ENCODE measurements at places on chromosomes 7 and 10. TPM values are rescaled to one million over a fixed set of nuclear protein-coding genes. Genes with fewer than 3 reads are reported as not detected.

The PRKG1 gene
- total RNA-seq: 52.7 TPM

DNA sequence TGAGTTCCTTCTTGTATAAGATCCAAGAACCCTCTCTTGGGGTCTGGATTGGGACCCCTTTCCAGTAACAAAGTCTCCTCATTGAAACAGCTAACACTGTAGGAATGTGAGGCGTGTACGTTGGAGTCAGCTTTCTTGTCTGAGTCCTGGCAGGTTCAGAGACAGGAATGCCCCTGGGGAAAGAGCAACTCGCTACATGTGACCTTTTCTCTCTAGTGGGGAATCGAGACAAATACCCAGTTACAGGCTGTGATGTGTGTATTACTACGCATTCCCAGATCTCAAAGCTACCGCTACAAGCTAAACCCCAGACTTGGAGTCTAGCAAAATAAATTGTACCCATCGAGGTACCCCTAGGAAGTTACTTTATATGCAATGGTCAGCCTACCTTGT, 85.6 kb upstream of the FRMD4A start:
- H3K27me3 ChIP-seq: no peaks in the 10 kb centered on the region
- H3K36me3 ChIP-seq: no peaks in the 10 kb centered on the region
- no peak overlapping the region for H3K27ac ChIP-seq
- H3K4me3 ChIP-seq: no peak overlapping the region

- no peaks in the 10 kb centered on the region for H3K36me3 ChIP-seq
- H3K4me1 ChIP-seq: peaks cover 32% of the 10 kb centered on the region
- no peak overlapping the region for H3K27ac ChIP-seq
- H3K4me3 ChIP-seq: no peak overlapping the region
- no peak for DNase-seq
- H3K27me3 ChIP-seq: no peaks in the 10 kb centered on the region
Measured at GRCh38 chr7:94449151-94449725, 54.5 kb downstream of the COL1A2 start.

DNA sequence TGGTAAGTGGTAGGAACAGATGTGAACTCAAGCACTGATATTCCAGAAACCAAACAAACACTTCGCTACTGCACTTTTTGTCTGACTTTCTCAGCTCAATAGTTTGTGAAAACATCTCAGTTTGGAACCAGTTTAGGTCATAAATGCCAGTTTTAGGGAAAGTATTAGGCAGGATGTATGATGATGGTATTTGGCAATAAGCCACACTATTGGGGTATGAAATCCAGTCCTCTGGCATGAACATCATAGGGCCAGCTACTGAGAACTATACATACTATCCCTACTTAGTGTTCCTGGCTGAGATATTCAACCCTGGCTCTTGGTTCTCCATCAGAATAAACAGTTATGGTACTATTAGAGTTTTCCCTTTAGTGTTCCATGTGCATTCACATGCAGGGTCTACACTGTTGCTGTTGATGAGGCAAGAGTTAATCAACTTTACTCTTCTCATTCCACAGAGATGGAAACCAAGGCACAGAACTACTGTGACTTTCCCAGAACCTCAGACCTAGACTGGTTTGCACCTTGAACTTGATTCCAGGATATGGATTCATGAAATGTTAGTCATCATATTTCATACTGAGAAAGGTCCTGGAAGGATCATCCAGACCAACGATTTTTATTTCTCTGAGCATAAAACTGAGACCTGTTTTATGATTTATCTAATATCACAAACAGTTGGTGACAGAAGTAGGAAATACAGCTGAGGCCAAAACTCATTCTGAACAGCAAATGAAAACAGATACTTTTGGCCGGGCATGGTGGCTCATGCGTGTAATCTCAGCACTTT, 20.0 kb upstream of the IFIT2 start:
- H3K36me3 ChIP-seq: no peaks in the 10 kb centered on the region
- H3K27ac ChIP-seq: no peak overlapping the region
- no peak overlapping the region for H3K4me3 ChIP-seq
- peaks cover 5% of the 10 kb centered on the region for H3K4me1 ChIP-seq
- H3K27me3 ChIP-seq: no peaks in the 10 kb centered on the region

The CXCL12 gene
- 2.2 TPM for total RNA-seq

The CALML3 gene
- not detected for total RNA-seq

DNA sequence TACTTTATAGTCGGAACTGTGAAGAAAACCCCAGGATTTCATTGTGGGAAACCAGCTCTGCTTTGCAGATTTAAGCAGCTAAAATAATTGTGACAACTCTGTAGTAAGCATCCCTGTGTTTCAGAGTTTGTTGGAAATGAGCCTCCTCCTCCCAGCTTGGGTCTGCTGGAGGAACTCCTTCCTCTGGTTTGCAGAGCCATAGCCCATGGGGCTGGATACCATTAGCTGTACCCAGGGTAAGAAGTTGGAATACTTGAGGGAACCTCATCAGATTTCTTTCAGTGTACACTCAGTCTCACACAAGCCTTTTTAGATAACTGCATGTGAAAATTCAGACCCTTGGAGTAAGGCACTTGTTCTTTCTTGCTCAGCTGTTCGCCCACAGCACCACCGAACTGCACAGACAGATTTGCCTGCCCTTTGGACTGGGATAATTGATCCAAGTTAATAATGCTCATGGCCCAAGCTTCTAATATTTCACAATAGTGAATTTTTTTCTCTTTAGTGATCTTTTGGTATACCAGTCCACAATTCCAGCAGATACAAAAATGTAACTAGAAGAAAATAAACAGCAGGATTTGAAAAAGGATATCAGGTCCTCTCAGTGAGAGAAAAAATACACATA, 467.4 kb upstream of the FZD8 start:
- peaks cover 5% of the 10 kb centered on the region for H3K4me1 ChIP-seq
- no peak overlapping the region for H3K27ac ChIP-seq
- H3K27me3 ChIP-seq: no peaks in the 10 kb centered on the region
- DNase-seq: no peak
- H3K36me3 ChIP-seq: no peaks in the 10 kb centered on the region
- H3K4me3 ChIP-seq: no peak overlapping the region

GRCh38 chr7:132206594-132206993, 369.7 kb downstream of the PLXNA4 start:
- peaks cover 18% of the 10 kb centered on the region for H3K27me3 ChIP-seq
- H3K4me3 ChIP-seq: peak overlapping the region; percentile 71
- H3K27ac ChIP-seq: peak overlapping the region; percentile 97
- peaks cover 44% of the 10 kb centered on the region for H3K4me1 ChIP-seq
- no peaks in the 10 kb centered on the region for H3K36me3 ChIP-seq

DNA sequence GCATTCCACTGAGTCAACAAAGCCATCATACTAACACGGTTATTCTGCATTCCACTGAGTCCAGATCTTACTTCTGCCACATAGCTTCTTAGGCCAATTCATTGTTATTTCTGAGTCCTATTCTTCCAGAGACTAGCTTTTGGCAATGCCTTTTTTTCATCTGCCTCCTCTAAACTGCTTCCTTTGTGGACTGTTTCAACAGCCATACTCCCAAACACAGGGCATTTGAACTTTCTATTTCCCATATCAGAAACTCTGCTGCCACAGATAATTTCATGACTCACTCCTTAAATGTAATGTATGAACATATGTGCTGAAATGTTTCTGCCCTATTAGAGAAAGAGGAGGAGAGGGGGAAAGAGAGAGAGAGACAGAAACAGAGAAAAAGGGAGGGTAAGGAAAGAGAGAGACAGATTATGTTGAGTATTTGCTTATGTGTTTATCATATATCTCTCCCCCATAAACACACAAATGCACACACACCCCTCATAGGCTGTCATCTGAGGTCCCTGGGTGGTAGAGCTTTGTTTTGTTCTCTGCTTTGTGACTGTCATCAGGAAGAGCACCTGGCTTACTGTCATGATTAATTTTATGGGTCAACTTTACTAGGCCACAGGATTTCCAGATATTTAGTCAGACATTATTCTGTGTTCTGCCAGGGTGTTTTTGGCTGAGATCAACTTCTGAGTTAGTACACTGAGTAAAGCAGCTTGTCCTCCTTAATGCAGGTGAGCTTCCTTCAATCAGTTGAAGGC, 308.0 kb upstream of the KCND2 start:
- no peaks in the 10 kb centered on the region for H3K27me3 ChIP-seq
- H3K4me1 ChIP-seq: no peaks in the 10 kb centered on the region
- H3K36me3 ChIP-seq: no peaks in the 10 kb centered on the region
- H3K4me3 ChIP-seq: no peak overlapping the region
- H3K27ac ChIP-seq: no peak overlapping the region
- DNase-seq: no peak

The SHOC2 gene
- 98.3 TPM for total RNA-seq

DNA sequence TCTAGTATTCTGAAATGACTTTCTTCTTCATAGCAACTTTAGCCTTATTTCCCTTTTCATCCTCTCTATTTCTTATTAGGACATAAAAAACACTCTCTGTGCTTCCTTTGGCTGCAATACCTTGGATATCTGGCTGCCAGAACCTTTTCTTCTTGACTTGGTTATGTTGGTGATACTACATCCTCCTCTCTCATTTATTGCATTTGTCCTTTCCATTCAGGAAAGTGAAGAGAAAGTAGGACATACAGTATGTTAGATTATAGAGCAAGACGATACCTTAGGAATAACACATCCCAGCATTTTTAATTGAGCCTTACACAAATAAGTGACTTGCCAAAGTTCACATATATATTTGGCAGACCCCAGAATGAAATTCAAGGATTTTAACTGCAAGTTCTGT, 210.1 kb upstream of the PPP1R3A start:
- no peaks in the 10 kb centered on the region for H3K36me3 ChIP-seq
- no peaks in the 10 kb centered on the region for H3K27me3 ChIP-seq
- no peak for DNase-seq
- H3K27ac ChIP-seq: no peak overlapping the region
- no peaks in the 10 kb centered on the region for H3K4me1 ChIP-seq

DNA sequence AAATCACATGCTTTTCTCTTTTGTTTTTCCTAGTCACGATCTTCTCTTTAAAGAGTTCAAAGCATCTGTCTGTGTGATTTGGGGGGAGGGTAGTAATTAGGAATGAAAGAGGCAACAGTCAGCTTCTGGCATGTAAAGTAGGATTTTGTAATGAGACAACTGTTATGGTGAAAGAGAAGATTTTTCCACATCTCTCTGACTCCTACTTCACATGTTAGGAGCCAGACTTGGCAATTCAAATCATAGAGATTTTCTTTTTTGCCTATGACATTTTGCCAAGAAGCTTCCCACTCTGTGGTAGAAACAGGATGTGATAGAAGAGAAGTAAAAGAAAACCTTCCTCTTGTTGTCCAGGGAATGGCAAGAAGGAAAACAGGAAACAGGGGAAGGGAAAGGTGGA, 38.3 kb upstream of the KLHL7 start:
- H3K4me3 ChIP-seq: no peak overlapping the region
- DNase-seq: no peak
- H3K36me3 ChIP-seq: no peaks in the 10 kb centered on the region
- H3K27ac ChIP-seq: no peak overlapping the region

The TLX1 gene
- 14.3 TPM for total RNA-seq

DNA sequence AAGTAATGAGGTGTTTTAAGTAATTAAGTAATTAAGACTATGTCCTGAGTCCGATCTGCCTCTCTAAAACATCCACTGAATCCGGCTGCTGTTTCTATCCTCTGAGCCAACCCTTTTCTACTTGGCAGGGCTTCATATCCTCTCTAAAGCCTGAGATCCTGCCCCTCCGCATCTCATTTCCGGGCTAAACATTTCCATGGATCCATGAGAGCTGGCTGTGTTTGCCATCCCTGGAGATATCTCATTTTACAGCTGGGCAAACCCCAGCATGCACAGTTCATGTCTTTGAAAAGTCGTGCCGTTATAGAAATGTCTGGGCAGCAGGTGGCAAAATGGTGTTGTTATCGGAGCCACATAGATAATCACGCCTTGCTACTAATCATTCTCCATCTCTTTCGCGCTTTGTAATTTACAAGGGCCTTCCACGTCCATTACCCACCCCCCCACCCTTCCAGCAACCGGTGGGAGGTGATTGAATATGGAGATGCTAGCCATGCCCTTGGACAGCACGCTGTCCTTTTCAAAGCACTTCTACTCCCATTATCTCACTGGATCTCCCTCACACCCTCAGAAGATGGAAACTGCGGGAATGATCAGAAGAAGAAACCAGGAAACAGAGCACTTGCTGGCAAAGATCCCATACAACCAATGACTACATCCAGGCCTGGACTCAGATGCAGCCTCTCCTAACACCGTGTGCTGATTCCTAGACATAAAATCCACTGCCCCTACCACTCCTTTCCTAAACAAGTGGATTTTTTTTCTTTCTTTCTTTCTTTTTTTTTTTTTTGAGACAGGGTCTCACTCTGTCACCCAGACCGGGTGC, 1189.2 kb downstream of the TYW1 start:
- DNase-seq: no peak
- H3K27ac ChIP-seq: peak overlapping the region; percentile 28
- no peak overlapping the region for H3K4me3 ChIP-seq
- peaks cover 9% of the 10 kb centered on the region for H3K27me3 ChIP-seq
- no peaks in the 10 kb centered on the region for H3K36me3 ChIP-seq

The EBF3 gene
- 544 TPM for total RNA-seq

DNA sequence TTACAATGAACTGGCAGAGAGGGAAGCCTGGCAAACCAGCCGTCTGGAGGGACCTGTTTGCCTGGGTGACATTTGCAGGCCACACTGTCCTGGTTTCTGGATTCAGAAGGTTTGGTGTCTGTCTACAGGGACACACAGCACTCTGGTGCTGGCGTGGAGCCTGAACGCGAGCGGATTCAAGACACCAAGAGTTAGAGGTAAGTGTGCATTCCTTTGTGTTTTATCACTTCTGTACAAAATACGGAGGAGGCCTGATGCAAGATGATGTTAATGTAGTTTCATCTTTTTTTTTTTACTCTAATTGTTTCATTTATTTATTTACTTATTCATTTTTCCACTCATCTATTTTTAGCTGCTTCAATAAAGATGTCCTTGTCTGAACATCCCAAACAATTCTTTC, 485.3 kb upstream of the ADARB2 start:
- no peaks in the 10 kb centered on the region for H3K36me3 ChIP-seq
- no peak overlapping the region for H3K4me3 ChIP-seq
- no peak overlapping the region for H3K27ac ChIP-seq
- peaks cover 3% of the 10 kb centered on the region for H3K4me1 ChIP-seq
- peaks cover 2% of the 10 kb centered on the region for H3K27me3 ChIP-seq

- no peak overlapping the region for H3K27ac ChIP-seq
- peaks cover 15% of the 10 kb centered on the region for H3K36me3 ChIP-seq
- no peak for DNase-seq
- H3K4me3 ChIP-seq: no peak overlapping the region
Measured at GRCh38 chr7:156578978-156579430, 61.6 kb upstream of the RNF32 start.

The SPDYE2 gene
- total RNA-seq: not detected

The DTX2 gene
- total RNA-seq: 23.3 TPM

DNA sequence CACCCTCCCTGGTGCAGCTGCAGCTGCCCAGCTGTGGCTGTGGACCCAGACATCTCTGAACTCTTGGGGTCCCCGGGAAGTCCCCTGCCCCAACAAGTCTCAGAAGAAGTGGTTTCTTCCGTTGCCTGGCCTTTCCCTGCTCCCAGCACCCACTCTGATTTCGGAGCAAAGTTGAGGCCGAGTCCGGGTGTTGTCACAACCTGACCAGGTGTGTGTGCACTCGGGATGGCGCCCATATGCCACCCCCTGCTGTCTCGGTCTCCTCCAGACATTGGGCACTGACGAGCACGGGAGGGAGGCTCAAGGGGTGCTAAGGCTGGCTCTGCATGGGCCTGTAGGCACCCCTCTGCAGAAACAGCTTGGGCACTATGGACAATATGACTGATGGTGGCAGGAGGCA, 1055.3 kb downstream of the REEP3 start:
- H3K27ac ChIP-seq: no peak overlapping the region
- no peaks in the 10 kb centered on the region for H3K4me1 ChIP-seq
- no peaks in the 10 kb centered on the region for H3K27me3 ChIP-seq
- DNase-seq: no peak

The SEMA4G gene
- total RNA-seq: 46.9 TPM

The SPDYE5 gene
- total RNA-seq: not detected

GRCh38 chr7:30817371-30817767, 46.2 kb downstream of the MINDY4 start:
- DNase-seq: no peak
- no peaks in the 10 kb centered on the region for H3K4me1 ChIP-seq
- no peak overlapping the region for H3K27ac ChIP-seq
